Effector CD8-positive, alpha-beta T cell (primary cell): ENCODE measurements at places on chromosomes 12 and 14.

- no peak for DNase-seq
Measured at GRCh38 chr14:94031161-94031882, 5.2 kb downstream of the OTUB2 start.

- no peak for DNase-seq
Measured at GRCh38 chr12:43132291-43132690, 419.7 kb downstream of the ADAMTS20 start.

- no peak for DNase-seq
Measured at GRCh38 chr12:12600659-12601058, 11.0 kb upstream of the CREBL2 start.

DNA sequence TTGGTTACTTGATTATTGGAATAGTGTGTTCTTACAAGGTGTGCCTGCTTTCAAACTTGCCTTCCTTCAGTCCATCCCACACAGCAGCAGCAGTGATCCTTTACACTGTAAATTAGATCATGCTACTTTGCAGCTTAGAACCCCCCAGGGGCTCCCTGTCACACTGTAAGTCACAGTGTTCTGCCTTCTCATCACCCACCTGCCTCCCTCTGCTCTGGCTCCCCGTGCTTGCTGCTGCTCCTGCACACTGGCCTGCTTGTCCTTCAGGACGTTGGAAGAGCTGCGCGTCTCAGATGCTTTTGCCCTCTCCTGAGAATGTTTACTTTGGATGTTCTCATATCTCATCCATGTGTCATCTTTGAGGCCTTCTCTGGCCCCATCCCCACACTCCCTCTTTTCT, 27.3 kb downstream of the ZC3H14 start:
- DNase-seq: no peak

GRCh38 chr12:34363050-34363673, 340.9 kb downstream of the ALG10 start:
- DNase-seq: no peak

DNA sequence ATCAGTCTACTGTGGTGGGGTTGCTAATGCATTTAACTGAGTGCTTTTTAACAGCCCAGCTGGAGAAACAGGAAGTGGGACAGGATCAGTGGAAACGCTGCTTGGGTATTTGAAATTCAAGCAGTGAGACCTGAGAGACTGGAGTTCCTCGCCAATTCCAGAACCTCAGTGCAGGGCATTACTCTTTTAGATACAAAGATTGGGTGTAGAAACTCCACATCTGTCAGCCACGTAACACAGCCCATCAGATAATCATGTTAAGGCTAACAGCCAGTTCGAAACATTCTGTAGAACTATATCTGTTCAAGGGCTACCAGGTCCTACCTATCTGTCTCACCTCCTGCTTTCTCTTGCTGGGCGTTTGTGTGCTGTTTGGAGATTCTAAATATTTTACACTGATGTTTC, 45.5 kb downstream of the RAD52 start:
- DNase-seq: no peak

DNA sequence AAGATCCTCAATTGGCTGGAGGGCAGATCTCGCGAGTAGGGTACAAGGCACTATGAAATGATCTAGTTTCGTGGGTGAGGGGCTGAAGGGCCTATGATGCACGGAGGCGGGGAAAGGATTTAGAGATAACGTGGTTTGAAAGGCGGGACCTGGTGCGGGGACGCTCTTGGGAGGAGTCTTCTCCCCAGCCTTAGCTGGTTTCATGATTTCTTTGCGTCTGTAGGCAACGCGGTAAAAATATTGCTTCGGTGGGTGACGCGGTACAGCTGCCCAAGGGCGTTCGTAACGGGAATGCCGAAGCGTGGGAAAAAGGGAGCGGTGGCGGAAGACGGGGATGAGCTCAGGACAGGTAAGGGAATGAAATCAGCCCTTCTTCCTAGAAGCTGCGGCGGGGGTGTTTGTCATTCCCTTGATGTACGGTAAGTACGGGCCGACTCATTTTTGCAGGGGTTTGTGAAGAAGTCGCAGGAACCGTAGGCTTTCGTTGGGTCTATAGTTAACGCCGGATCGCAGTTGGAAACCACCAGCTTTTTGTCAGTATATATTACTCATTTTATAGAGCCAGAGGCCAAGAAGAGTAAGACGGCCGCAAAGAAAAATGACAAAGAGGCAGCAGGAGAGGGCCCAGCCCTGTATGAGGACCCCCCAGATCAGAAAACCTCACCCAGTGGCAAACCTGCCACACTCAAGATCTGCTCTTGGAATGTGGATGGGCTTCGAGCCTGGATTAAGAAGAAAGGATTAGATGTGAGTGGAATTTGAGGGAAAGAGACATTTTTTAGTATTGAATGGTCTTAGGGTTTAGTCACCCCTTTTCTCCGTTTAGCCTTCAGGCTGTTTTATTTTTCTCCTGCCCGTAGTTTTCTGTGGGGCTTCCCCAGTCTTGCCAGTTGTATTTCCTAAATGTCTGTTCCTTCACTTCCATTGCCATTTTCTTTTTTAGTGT, 602 bp downstream of the APEX1 start:
- DNase-seq: peak; percentile 72

- DNase-seq: no peak
Measured at GRCh38 chr12:51361161-51362016, 14.9 kb upstream of the CELA1 start.

GRCh38 chr14:70107309-70107708, 81.4 kb downstream of the SLC8A3 start:
- no peak for DNase-seq

- DNase-seq: no peak
Measured at GRCh38 chr12:121467638-121468498, 68.0 kb downstream of the RNF34 start.

- DNase-seq: no peak
Measured at GRCh38 chr14:30272848-30273832, 285.8 kb upstream of the G2E3 start.

DNA sequence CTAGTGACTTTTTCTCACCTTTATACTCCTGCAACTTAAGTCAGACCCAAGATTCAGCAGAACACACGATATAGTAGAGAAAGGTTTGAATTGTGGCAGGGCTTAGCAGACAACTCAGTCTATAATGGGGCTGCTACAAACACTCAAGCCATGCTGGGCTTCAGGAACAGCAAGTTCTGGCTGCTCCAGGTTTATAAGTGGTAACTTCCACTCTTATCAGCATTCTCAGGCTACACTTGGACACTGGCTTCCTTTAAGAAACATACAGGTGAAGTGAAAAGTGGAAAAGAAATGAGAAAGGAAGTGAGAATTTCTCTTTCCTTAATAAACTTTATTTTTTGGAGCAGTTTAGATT, 21.7 kb downstream of the PLEKHD1 start:
- no peak for DNase-seq

- DNase-seq: no peak
Measured at GRCh38 chr12:59699421-59700152, 103.8 kb downstream of the SLC16A7 start.

GRCh38 chr12:127928615-127929571, 338.1 kb upstream of the TMEM132C start:
- no peak for DNase-seq

- no peak for DNase-seq
Measured at GRCh38 chr12:128695697-128696096, 128.1 kb downstream of the SLC15A4 start.

DNA sequence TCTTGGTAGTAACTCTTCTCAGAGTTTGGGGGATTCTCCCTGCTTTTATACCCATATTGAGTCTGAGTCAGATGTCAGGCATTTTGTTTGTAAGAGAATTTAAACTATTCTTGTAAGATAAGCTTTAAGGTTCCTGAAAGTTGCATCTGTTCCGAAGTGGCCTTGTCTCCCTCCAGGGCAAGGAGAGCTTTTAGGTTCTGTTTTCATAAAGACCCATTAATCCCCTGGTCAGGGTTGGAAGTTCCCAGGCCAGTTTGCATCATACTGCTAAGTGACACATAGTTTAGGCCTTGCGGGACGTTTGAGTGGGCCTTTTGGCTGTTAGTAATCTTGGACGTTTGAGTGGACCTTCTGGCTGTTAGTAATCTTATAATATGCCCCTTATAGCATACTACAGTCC, 396.7 kb downstream of the NPAS3 start:
- no peak for DNase-seq

- DNase-seq: no peak
Measured at GRCh38 chr14:65560340-65561027, 148.0 kb downstream of the FUT8 start.

DNA sequence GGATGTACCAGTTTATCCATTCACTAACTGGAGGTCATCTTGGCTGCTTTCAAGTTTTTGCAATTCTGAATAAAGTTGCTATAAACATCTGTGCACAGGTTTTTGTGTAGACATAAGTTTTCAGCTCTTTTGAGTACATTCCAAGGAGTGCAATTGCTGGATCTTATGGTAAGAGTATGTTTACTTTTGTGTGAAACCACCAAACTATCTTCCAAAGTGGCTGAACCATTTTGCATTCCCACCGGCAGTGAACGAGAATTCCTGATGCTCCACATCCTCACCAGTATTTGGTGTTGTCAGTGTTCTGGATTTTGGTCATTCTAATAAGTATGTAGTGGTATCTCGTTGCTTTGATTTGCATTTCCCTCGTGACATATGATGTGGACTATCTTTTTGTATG, 150.5 kb upstream of the BCL2L14 start:
- no peak for DNase-seq

DNA sequence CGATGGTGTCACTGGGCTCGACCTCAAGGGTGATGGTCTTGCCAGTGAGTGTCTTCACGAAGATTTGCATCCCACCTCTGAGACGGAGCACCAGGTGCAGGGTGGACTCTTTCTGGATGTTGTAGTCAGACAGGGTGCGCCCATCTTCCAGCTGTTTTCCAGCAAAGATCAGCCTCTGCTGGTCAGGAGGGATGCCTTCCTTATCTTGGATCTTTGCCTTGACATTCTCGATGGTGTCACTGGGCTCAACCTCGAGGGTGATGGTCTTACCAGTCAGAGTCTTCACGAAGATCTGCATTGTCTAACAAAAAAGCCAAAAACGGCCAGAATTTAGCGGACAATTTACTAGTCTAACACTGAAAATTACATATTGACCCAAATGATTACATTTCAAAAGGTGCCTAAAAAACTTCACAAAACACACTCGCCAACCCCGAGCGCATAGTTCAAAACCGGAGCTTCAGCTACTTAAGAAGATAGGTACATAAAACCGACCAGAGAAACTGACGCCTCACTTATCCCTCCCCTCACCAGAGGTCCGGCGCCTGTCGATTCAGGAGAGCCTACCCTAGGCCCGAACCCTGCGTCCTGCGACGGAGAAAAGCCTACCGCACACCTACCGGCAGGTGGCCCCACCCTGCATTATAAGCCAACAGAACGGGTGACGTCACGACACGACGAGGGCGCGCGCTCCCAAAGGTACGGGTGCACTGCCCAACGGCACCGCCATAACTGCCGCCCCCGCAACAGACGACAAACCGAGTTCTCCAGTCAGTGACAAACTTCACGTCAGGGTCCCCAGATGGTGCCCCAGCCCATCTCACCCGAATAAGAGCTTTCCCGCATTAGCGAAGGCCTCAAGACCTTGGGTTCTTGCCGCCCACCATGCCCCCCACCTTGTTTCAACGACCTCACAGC, 717 bp downstream of the UBC start:
- DNase-seq: no peak

DNA sequence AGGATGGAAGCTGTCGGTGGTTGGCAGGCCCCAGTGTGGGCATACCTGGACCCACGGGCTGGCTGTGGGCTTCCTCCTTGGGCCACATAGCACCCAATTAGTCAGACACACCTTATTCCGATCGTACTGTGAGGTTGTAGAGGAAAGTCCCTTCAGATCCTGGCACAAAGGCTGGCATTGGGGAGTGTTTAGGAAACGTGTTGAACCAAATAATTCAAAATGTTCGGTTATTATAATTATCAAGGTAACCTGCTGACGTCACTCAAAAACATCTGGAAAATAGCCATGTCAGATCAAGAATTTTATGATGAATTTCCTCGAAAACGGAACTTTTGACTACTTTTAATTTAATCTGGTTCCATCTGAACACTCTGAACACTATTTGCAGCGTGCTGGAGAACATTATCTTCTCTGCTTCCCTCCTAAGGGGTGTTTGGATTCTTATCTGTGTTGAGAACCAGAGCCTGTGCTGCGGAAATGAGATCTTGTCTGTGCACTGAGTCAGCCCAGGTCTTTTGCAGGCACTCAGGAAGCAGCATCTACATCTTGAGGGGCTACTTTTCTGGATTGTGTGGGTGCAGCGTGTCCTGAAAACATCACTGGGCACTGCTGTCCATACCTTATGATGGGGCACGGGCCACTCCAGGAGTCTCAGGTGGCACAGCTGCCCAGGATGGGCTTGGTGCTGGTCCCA, 100.3 kb downstream of the SLC25A47 start:
- DNase-seq: no peak

DNA sequence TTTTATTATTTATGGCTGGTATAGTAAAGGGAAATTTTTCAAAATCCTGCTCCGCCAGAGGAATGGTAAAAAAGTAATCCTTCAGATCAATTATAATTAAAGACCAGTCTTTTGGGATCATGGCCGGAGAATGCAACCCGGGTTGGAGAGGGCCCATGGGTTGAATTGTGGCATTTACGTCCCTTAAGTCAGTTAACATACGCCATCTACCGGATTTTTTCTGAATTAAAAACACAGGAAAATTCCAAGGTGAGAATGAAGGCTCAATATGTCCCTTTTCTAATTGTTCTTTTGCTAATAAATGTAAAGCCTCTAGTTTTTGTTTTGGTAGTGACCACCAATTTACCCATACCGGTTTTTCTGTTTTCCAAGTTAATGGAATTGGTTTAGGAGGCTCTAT, 602.8 kb downstream of the ALG10 start:
- no peak for DNase-seq

DNA sequence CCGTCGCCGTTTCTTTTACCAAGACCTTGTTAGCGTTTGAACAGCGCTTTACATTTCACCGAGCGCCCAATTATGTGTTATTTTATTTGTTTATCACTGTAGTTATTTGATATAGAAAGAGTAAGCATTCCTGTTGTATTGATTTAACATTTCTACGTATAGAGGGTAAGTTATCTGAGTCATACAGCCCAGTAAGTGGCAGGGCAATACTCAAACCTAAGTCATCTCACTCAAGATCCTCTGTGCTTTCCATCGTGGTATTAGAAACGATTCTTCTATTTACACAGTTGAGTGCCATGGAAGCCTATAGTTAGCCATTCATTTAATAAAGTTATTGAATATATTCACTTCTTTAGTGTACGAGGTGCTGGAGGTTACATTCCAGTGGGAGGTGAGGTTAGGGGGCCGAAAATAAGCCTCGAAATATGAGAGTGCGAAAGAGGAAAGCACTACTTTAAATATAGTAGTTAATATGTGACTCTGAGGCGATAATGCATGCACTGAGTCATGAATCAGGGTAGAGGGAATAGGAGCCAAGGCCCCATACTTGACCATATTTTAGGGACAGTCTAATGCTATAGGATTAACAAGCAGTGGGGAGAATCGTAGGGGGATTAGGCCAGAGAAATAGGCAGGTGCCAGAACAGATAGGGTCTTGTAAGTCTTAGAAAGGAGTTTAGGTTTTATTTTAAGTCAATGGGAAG, 629 bp downstream of the RAD51AP1 start:
- DNase-seq: no peak

DNA sequence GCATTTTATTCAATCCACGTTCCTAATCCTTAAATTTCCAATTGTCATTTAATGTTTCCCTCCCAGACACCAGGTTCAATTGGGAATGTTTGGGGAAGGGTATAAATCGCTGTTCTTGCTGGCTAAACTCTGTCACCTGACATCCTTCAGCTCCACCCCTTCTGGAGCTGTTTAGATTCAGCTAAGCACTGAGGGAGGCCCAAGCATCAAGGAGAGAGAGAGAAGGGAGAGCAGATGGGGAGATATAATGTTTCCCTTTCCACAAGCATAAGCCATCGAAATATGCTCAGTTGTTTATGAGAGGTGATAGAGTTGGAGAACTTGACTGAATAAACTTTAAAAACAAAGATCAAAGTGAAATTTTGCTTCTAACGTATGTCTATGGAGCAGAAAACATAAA, 1.8 kb downstream of the ABCC9 start:
- no peak for DNase-seq
